Camera-type eye (tissue), 1 donor: ENCODE measurements at places on chromosomes 2 and 18. TPM values are rescaled to one million over a fixed set of nuclear protein-coding genes. Genes with fewer than 3 reads are reported as not detected.

Gene OSBPL6
- total RNA-seq = 10.1 TPM

Gene DARS1
- total RNA-seq = 119 TPM

Gene ASPRV1
- 4.3 TPM for total RNA-seq

Gene SLC11A1
- total RNA-seq = 7.8 TPM

Gene RNF25
- 11.7 TPM for total RNA-seq

Gene INPP1
- total RNA-seq = 17.2 TPM

Gene DES
- 249 TPM for total RNA-seq

Gene TNFRSF11A
- total RNA-seq = 3.9 TPM

Gene PIEZO2
- total RNA-seq = 78.8 TPM

Gene TMEM182
- 42.3 TPM for total RNA-seq

Gene EVX2
- not detected for total RNA-seq
